ENCODE measurements at places on chromosomes 5 and 9. TPM values are rescaled to one million over a fixed set of nuclear protein-coding genes. Genes with fewer than 3 reads are reported as not detected.

GRCh38 chr9:100030548-100030947 lies 68.3 kb downstream of the ERP44 start:
- peaks cover 3% of the 10 kb centered on the region for H3K4me1 ChIP-seq
- H3K27ac ChIP-seq = no peak overlapping the region
- DNase-seq = no peak
- H3K4me3 ChIP-seq = no peak overlapping the region
- peaks cover 11% of the 10 kb centered on the region for H3K36me3 ChIP-seq

- no peaks in the 10 kb centered on the region for H3K27me3 ChIP-seq
- H3K27ac ChIP-seq = peak overlapping the region; percentile 99
- no peaks in the 10 kb centered on the region for H3K36me3 ChIP-seq
Observed at GRCh38 chr9:89309608-89310474, 1.2 kb upstream of the CKS2 start.

Gene CARTPT
- total RNA-seq = not detected

GRCh38 chr5:82885627-82886389 lies 191.4 kb downstream of the TMEM167A start:
- H3K4me3 ChIP-seq = no peak overlapping the region
- no peak for DNase-seq
- no peaks in the 10 kb centered on the region for H3K4me1 ChIP-seq
- no peak overlapping the region for H3K27ac ChIP-seq
- H3K27me3 ChIP-seq = no peaks in the 10 kb centered on the region
- H3K36me3 ChIP-seq = no peaks in the 10 kb centered on the region

Gene MEGF9
- total RNA-seq = 4.0 TPM

GRCh38 chr9:118000581-118000980 lies 296.4 kb downstream of the TLR4 start:
- no peak overlapping the region for H3K4me3 ChIP-seq
- DNase-seq = no peak
- no peaks in the 10 kb centered on the region for H3K36me3 ChIP-seq
- H3K4me1 ChIP-seq = no peaks in the 10 kb centered on the region
- H3K27me3 ChIP-seq = no peaks in the 10 kb centered on the region

Gene ELAVL2
- not detected for total RNA-seq

- H3K36me3 ChIP-seq = no peaks in the 10 kb centered on the region
- H3K4me1 ChIP-seq = no peaks in the 10 kb centered on the region
- H3K27me3 ChIP-seq = no peaks in the 10 kb centered on the region
- H3K27ac ChIP-seq = no peak overlapping the region
- H3K4me3 ChIP-seq = no peak overlapping the region
- DNase-seq = no peak
Observed at GRCh38 chr5:72604111-72604797, 97.0 kb upstream of the ZNF366 start.

Gene NR4A3
- 42.4 TPM for total RNA-seq

Gene CD72
- 2.3 TPM for total RNA-seq

- no peak overlapping the region for H3K4me3 ChIP-seq
- peaks cover 5% of the 10 kb centered on the region for H3K27me3 ChIP-seq
- no peaks in the 10 kb centered on the region for H3K4me1 ChIP-seq
Observed at GRCh38 chr5:155017610-155018009, 4.1 kb downstream of the KIF4B start.

GRCh38 chr9:124231095-124231737 lies 26.5 kb upstream of the NEK6 start:
- H3K36me3 ChIP-seq = no peaks in the 10 kb centered on the region
- DNase-seq = no peak
- H3K27ac ChIP-seq = no peak overlapping the region
- no peaks in the 10 kb centered on the region for H3K27me3 ChIP-seq

Gene CDHR2
- 1.6 TPM for total RNA-seq

- no peak overlapping the region for H3K27ac ChIP-seq
- no peak for DNase-seq
Observed at GRCh38 chr5:143235423-143235822, 168.1 kb downstream of the NR3C1 start.

DNA sequence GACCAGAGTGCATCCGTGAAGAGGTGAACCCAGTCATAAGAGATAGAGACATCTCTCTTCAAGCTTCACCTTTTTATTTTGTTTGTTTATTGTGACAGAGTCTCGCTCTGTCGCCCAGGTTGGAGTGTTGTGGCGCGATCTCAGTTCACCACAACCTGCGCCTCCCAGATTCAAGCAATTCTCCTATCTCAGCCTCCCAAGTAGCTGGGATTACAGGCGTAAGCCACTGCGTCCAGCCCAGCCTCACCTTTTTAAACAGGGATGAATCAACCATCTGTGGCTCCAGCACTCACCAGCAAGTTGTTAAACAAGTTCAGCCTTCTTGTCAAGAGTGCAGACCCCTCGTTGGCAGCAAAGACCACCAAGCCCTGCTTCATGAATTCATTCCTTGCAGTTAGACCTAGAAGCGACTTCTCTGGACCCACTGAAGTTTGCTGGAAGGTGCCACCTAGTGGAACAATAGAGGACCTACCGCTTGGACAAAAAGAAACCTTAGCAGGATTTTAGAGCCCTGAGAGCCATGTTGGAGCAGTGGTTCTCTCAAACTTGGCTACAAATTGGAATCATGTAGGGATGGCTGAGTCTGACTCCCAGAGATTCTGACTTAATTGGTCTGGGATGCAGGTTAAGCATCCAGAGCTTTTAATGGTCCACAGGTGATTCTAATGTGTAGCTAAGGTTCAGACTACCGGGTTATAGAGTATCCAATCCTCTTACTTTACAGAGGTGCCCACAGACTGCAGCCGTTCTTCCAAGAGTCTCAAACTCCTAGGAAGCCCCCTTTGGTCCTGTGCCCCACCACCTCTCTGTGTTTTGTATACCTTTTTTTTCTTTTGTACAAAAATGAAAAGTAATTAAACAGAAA lies 10.5 kb upstream of the GALNT10 start:
- no peaks in the 10 kb centered on the region for H3K27me3 ChIP-seq
- peaks cover 7% of the 10 kb centered on the region for H3K4me1 ChIP-seq
- H3K4me3 ChIP-seq = no peak overlapping the region

DNA sequence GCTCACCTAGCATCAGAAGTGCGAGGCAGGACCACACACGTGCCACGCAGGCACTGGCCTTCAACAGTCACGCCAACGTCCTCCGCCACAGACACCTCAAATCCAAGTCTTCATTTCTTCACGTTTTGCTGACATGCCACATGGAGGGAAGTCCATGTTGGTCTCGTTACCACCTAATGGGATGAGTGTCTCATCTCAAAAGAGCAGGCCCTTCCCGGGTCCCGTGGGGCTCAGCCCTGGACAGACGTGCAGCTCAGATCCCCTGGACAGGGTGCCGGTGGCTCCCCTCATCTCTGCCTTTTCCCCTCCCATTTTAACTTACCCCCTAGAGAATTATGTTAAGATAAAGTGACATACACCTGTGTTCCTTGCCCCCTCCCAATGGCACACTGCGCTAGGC lies 76.8 kb downstream of the MRPL36 start:
- no peak overlapping the region for H3K4me3 ChIP-seq
- DNase-seq = no peak
- no peaks in the 10 kb centered on the region for H3K36me3 ChIP-seq
- H3K4me1 ChIP-seq = peaks cover 10% of the 10 kb centered on the region
- no peak overlapping the region for H3K27ac ChIP-seq

GRCh38 chr5:148085977-148086705 lies 22.4 kb downstream of the SPINK5 start:
- H3K27ac ChIP-seq = no peak overlapping the region
- DNase-seq = no peak

DNA sequence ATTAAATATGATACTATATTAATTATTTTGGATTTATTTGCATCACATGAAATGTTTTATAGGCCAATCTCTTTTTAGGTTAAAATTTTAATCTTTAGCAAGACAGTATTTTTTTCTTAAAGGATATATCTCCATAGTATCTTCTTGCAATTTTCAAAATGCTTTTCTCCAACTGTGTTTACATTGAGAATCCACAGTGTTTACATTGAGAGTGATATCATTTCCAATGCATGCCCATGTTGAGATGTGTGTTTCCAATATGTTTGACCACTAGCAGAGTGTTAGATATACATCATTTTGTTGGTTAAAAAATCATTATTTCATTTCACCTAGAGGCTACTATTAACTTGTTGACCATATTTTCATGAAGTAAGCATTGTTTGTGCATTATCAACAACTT lies 17.3 kb downstream of the VCAN start:
- DNase-seq = no peak
- no peaks in the 10 kb centered on the region for H3K4me1 ChIP-seq
- no peak overlapping the region for H3K27ac ChIP-seq
- no peak overlapping the region for H3K4me3 ChIP-seq

DNA sequence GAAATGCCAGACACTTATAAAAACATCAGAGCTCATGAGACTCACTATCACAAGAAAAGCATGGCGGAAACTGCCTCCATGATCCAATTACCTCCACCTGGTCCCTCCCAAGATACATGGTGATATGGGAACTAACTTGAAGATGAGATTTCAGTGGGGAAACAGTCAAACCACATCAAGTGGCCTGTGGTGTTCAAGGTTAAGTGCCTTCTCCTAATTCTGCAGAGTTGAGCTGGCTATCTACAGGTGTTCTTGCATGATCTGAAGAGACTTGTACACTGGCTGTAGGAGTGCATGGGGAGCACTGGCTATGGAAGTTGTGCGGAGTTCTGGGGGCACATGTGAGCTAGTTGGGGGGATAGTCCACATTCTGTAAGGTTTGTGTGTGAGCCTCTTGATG lies 34.0 kb upstream of the CKS2 start:
- H3K36me3 ChIP-seq = no peaks in the 10 kb centered on the region
- H3K27ac ChIP-seq = no peak overlapping the region
- H3K4me1 ChIP-seq = peaks cover 14% of the 10 kb centered on the region
- no peaks in the 10 kb centered on the region for H3K27me3 ChIP-seq
- no peak for DNase-seq
- H3K4me3 ChIP-seq = no peak overlapping the region

Gene FAM221B
- total RNA-seq = not detected

DNA sequence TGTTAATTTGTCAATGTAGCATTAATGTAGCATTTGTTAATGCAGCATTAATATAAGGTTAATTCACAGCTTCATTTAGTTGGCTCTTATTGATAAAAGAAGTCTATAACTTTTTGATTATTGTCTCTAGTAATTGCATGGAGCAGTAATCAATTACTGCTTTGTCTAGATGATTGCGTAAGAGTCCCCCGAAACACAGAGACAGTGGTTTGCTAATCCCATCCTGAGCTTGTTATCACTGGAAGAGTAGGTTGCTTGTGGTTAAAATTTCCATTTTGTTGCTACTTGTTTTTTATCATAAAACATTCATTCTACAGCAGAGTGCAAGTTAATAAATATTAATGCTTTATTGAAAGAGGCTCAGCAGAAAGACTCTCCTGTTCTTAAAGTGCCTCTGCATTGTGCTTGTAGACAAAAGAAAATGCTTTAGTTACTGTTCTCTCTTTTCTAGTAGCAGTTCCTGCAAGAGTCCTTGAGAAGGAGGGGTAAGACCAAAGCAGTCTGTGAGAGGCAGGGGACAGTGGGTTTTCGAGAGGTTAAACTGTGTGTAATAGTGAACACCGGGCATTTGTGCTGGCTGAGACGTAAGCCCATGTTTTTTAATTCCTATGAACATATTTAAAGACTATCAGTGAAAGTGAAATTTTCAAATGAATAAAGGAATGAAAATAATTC lies 291.7 kb downstream of the TRPM3 start:
- no peak overlapping the region for H3K27ac ChIP-seq
- no peak overlapping the region for H3K4me3 ChIP-seq
- no peaks in the 10 kb centered on the region for H3K27me3 ChIP-seq
- no peak for DNase-seq

DNA sequence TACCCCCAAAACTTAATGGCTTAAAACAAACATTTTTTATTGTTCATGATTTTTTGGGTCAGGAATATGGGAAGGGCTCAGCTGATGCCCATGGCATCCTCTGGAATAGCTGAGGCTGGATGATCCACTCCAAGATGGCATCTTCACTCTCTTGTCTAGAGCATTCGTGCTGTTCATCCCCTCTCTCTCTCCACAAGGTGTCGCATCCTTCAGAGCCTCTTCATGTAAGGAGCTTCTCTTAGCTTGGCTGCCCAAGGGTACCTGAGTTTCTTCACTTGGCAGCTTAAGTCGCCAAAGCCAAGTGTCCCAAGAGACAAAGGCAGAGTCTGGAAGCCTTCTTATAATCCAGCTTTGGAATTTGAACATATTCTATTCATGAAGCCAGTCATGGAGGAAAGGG lies 294.7 kb downstream of the CHSY3 start:
- H3K4me1 ChIP-seq = no peaks in the 10 kb centered on the region
- no peak for DNase-seq

GRCh38 chr5:40687321-40687720 lies 7.6 kb downstream of the PTGER4 start:
- no peak for DNase-seq
- no peaks in the 10 kb centered on the region for H3K27me3 ChIP-seq
- H3K4me1 ChIP-seq = peaks cover 29% of the 10 kb centered on the region

GRCh38 chr9:75996726-75997125 lies 106.3 kb downstream of the PCSK5 start:
- no peaks in the 10 kb centered on the region for H3K27me3 ChIP-seq
- no peaks in the 10 kb centered on the region for H3K4me1 ChIP-seq
- H3K4me3 ChIP-seq = no peak overlapping the region

- no peak for DNase-seq
- no peaks in the 10 kb centered on the region for H3K4me1 ChIP-seq
- H3K4me3 ChIP-seq = no peak overlapping the region
- H3K36me3 ChIP-seq = no peaks in the 10 kb centered on the region
- H3K27ac ChIP-seq = no peak overlapping the region
Observed at GRCh38 chr5:128237546-128237945, 154.0 kb downstream of the SLC12A2 start.

GRCh38 chr5:14283139-14283538 lies 140.0 kb downstream of the TRIO start:
- H3K27ac ChIP-seq = no peak overlapping the region
- no peaks in the 10 kb centered on the region for H3K27me3 ChIP-seq
- no peaks in the 10 kb centered on the region for H3K4me1 ChIP-seq

- H3K4me3 ChIP-seq = no peak overlapping the region
- H3K4me1 ChIP-seq = no peaks in the 10 kb centered on the region
- no peak overlapping the region for H3K27ac ChIP-seq
- H3K36me3 ChIP-seq = no peaks in the 10 kb centered on the region
- DNase-seq = no peak
Observed at GRCh38 chr5:120678279-120678678, 214.2 kb downstream of the PRR16 start.

- H3K4me1 ChIP-seq = no peaks in the 10 kb centered on the region
- no peaks in the 10 kb centered on the region for H3K27me3 ChIP-seq
- DNase-seq = no peak
- no peak overlapping the region for H3K4me3 ChIP-seq
- H3K27ac ChIP-seq = no peak overlapping the region
Observed at GRCh38 chr5:78971998-78972397, 13.1 kb downstream of the ARSB start.

Gene SCGB3A2
- total RNA-seq = not detected

DNA sequence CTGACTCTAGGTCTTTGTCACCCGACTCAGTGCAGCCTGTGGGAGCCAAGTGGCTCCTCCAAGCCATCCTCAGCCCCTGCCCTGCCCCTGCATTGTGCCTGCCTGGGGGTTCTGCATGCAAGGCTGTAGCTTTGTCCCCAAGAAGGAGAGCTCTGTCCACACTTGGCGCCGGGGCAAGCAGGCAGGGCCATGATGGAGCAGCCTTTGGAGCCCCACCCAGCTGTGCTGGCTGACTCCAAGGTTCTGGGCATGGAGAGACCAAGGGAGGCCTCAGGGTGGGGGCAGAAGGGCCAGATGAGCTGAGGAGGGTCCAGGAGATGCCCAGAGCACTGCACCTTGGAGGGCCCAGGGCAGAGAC lies 226.2 kb downstream of the CACNA1B start:
- H3K36me3 ChIP-seq = no peaks in the 10 kb centered on the region
- H3K4me1 ChIP-seq = no peaks in the 10 kb centered on the region
- H3K4me3 ChIP-seq = no peak overlapping the region
- DNase-seq = no peak
